ENCODE measurements at places on chromosomes 6 and 20.
A peak's percentile ranks its signal among the peaks of the same experiment; 100 is the strongest.

- DNase-seq: no peak
These were observed 19.2 kb upstream of the DACT2 start for GRCh38 chr6:168338777-168339176.

- no peak for DNase-seq
These were observed 1.7 kb downstream of the AFDN start for GRCh38 chr6:167828325-167828956.

- no peak for DNase-seq
These were observed 594.3 kb downstream of the UTRN start for GRCh38 chr6:144879436-144879835.

- DNase-seq: peak; percentile 42
These were observed 3.4 kb downstream of the LINC00237 start for GRCh38 chr20:21102603-21103311.

- DNase-seq: no peak
These were observed 262.9 kb downstream of the SOX4 start for GRCh38 chr6:21856456-21856825.

- no peak for DNase-seq
These were observed 135.4 kb upstream of the AKIRIN2 start for GRCh38 chr6:87837444-87837843.

DNA sequence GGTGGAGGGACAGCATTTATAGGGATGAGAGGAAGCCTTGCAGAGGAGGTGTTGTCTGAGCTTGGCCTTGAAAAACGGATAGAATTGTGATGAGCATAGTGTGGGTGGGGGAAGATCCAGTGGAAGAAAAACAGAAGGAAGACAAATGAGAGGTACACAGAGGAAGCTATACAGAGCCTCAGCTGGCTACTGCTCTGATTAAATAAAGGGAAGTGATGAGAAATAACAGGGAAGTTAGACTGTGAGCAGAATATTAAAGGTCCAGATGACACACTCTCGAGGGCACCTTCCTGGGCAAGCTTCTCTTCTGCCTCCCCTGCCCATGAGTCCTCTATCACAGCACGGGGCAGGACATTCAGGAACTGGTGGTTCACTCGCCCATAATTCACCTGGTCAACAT is 182.3 kb downstream of the KIF16B start:
- DNase-seq: no peak

DNA sequence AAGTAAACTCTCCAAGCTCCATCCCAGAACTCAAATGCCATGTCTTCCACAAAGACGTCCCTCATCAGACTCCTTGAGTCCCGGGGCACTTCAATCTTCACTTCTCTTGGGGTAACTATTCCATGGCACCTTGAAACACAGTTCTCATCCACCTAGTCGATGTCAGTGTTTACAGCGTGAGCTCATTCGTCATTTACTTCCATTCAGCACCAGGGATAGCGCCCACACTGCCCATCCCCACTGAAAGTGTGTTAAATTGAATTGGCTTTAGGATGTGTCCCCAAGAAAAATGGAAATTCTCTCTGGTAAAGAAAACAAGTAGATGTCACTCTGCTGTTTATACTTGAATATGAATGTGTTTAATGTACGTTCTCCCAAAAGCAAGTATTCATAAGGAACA is 31.3 kb downstream of the KCNK15 start:
- peak; percentile 25 for DNase-seq

GRCh38 chr20:43178080-43178479 is 11.6 kb downstream of the PTPRT start:
- DNase-seq: no peak

GRCh38 chr6:8213995-8214394 is 111.6 kb upstream of the EEF1E1 start:
- DNase-seq: no peak

DNA sequence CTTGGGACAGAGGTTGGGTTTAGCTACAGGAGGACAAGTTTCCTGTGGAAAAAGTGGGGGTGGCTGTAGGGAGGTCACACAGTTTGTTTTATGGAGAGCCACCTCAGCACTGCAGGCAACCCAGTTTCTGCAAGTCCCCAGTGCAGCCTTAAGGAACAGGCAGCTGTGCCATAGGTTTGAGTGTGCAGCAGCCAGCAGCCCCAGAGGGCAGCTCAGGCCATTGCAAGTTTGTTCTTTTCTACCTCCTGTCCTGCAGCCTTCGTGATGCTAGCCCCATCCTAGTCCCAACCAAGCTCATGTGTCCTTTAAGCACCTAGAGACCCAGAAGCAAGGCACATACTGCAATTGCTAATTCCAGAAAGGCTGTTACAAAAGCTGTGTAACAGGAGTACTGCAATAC is 58.8 kb downstream of the ZBTB9 start:
- DNase-seq: no peak

DNA sequence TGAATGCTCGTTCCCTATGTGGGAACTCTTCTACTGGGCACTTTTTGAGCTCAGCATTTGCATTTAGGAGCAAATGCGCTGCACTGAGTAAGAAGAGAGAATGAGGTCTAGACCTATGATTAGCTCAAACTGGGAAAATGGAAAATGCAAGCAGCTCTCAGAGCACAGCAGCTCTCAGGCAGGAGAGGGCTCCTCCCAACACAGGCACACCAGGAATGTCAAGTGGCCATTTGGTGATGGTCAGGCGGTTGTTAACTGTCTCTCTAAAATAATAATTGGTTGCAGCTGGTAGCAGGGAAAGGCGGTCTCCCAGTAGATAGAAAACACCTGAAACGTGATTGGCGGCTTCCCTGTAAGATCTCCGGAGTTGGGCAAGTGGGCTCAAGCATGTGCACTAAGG is 162.0 kb upstream of the ECI2 start:
- no peak for DNase-seq

GRCh38 chr6:166586424-166587156 is at the start of gene RAMACL:
Gene RAMACL, minus strand, starts transcription at chr6:166586678. Its CDS starts 201 bp downstream, at chr6:166586477.
- DNase-seq: no peak

DNA sequence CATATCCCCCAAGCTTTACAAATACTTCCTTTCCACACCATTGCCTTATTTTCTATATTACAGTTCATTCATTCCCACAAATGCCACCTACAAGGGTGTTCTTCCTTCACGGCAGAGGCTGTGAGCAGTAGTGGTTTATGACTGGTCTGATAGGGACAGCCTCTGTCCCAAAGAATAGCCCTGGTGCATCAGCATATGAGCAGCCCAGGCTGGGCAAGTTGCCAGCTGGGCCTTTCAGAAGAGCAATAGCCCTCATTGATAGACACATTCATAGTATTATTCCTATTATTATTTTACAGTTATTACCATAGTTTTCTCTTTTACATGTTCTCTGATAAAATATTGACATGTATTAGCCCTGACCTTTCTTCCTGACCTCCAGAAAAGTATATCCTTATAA is 149.9 kb downstream of the MMS22L start:
- DNase-seq: no peak

DNA sequence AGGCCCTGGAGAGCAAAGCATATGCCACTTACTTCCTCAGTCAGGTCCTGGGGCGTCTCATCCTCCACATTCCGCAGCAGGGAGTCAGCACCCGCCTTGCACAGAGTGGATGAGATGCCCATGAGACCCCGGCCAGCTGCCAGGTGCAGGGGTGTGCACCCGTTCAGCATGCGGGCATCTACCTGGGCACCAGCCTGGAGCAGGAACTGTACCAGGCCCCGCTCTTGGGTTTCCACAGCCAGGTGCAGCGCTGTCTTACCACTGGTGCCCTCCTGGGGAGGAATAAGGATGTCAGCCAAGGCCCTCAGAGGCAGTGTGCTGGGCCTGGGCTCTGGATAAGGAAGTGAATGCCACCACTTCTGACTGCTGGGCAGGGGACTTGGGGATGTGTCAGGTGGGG is 2.7 kb upstream of the SLC35B2 start:
- no peak for DNase-seq

GRCh38 chr20:20690676-20691476 is 21.6 kb downstream of the RALGAPA2 start:
- DNase-seq: no peak

GRCh38 chr6:135043364-135043763 is 11.3 kb downstream of the HBS1L start:
- DNase-seq: no peak

DNA sequence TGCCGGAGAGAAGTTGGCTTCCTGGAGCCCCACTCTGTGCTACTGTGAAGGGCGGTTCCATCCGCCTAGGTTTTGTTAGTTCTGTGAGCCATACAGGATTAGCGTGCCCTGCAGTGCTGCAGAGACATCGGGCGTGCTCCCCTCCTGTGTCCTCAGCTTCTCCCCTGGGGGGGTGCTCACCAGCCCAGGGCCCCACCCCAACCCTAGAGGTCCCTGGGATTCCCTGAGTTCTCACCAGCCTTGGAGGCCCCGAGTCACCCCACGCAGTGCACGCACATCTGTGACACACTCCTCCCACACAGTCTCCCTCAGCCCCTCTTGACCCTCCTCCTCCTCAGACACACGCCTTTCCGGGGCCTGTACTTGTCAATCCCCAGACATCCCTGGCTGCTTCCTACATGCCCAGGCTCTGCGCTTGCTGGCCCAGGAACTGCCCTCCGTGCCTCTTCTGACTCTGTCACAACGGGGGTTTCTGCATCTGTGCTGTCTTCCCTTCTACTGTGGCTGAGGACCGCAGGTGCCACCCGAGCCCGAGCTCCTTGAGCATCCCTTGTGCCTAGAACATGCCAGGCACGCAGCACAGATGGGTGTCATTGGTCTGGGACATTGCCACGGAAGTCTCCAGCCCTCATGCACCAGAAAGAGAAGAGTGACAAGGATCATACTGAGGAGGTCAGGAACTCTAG is 123.2 kb upstream of the RPS6KA2 start:
- no peak for DNase-seq

GRCh38 chr20:46705378-46705729 is 4.1 kb upstream of the SLC2A10 start:
- no peak for DNase-seq

DNA sequence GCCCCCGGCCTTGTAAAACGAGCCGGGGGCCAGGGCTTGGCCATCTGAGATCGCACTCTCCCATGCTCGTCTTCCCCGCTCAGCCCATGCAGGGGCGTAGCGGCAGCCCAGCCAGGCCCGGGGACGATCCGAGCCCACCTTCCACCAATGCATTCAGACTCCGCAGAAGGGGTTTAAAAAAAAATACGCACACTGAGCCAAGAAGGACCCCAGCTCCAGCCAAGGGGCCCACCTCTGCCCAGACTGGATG is 320 bp downstream of the GSTA4 start:
- DNase-seq: peak; percentile 32
